H1 (cell line): ENCODE measurements at places on chromosomes 2 and 18. TPM values are rescaled to one million over a fixed set of nuclear protein-coding genes. Genes with fewer than 3 reads are reported as not detected.

CCDC141 gene
- total RNA-seq = 21.4 and 21.6 TPM in 2 replicates

C18orf63 gene
- total RNA-seq = not detected in 2 replicates

SRD5A2 gene
- not detected in 2 replicates for total RNA-seq

SIX2 gene
- total RNA-seq = 0.84 and 1.0 TPM in 2 replicates

CD207 gene
- total RNA-seq = not detected in 2 replicates
